Panc1 (cell line): ENCODE measurements at places on chromosomes 2 and 18.

- no peak for DNase-seq
Observed at GRCh38 chr2:144404586-144405314, 115.2 kb downstream of the ZEB2 start.

DNA sequence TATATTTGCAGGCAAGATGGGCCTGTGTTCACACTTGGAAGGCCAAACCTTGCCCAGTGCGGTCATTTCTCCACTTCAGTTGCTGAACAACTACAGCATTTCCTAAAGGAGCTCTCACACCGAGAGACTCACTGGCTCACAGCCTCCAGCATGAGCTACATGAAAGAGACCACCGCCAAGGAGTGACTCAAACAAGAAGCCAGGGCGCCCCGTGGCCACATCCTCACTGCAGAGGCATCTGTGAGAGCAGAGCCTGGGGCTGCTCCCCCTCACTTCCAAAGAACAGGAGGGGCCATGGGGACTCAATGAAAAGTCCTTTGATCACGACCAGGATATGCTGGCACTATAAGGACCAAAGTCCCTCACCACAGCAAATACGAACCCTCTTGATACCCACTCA, 50.0 kb downstream of the TMEM163 start:
- DNase-seq: no peak

GRCh38 chr2:156864753-156865152, 392.8 kb upstream of the GALNT5 start:
- DNase-seq: no peak

DNA sequence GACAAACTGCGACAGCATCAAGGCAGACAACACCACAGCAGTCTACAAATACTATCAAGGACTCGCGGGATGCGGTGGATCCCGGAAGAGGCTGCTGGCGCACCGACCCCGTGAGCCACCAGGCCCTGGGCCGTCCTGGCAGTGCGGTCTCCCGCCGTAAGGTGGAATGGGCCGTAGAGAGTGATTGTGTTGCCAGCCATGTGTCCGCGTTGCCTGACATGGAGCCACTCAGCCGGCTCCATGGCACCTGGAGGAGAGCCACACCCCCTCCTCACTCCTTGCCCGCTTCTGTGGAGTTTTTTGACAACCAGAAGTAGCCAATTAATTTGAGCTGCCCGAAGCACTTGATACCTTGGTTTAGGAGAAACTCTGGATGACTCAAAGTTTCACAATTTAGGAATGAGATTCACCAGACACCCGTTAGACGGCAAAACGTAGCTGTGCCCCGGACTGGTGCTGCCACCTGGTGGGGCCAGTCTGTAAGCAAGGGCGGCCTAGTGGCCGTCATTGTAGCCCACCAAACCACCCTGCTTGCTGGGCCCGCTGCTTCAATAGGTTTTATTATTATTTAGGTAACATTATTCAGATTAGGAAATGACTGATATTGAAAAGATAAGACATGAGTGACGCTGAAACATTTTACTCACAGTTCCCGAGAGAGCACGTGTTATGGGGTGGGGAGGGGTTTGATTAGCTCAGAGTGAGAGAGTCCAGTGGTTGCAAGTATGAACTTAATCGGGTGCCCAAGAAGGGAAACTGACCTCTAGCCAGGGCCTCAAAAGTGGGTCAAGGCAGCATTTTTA, 10.2 kb upstream of the IMP4 start:
- peak; percentile 68 for DNase-seq

- no peak for DNase-seq
Observed at GRCh38 chr2:179817181-179817841, 44.1 kb downstream of the ZNF385B start.

- no peak for DNase-seq
Observed at GRCh38 chr2:236954641-236955040, 131.0 kb upstream of the COPS8 start.

GRCh38 chr2:220081171-220081570, 453.7 kb downstream of the SLC4A3 start:
- no peak for DNase-seq

GRCh38 chr18:32701313-32701712, 71.5 kb downstream of the KLHL14 start:
- DNase-seq: no peak

DNA sequence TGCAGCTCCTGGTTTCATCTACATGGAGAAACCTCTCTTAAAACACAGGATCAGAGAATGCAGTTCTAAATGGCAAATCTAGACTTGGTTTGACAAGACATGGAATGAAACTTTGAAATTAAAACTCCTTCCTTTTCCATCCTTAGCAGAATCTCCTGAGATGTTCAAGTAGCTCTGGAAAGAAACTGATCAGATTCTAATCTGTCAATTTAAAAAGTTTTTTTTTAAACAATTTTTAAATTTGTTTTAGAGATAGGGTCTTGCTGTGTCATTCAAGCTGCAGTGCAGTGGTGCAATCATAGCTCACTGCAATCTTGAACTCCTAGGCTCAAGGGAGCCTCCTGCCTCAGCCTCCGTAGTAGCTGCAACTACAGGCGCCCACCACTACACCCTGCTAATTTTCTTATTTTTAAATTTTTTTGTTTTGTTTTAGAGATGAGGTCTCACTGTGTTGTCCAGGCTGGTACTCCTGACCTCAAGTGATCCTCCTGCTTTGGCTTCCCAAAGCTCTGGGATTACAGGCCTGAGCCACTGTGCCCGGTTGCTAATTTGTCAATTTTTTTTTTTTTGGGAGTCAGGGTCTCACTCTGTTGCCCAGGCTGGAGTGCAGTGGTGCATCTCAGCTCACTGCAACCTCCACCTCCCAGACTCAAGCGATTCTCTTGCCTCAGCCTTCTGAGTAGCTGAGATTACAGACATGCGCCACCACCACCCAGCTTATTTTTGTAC, 216.7 kb downstream of the TGIF1 start:
- DNase-seq: no peak

GRCh38 chr2:691821-692761, 14.9 kb upstream of the TMEM18 start:
- DNase-seq: no peak

- DNase-seq: no peak
Observed at GRCh38 chr2:115910270-115910669, 1467.8 kb downstream of the DPP10 start.

GRCh38 chr2:157838442-157839161, 37.5 kb downstream of the ACVR1 start:
- no peak for DNase-seq

DNA sequence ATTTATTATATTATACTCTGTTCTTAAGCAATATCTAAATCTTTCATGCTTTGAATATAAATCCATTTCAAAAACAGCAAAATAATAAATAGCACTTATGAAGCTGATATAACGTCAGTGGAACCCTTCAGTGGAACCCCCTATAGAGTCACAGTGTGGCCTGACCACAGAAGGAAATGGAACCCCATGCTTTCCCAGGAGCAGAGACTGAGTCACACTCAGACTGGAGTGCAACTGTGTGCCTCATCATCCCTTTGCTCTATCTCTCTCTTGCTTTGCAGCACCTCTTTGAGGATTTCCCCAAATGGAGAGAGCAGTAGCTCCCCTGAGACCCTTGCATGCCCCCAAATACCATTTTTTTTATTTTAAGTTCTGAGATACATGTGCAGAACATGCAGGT, 13.1 kb downstream of the NXPH2 start:
- DNase-seq: no peak

- no peak for DNase-seq
Observed at GRCh38 chr2:21404827-21405625, 281.3 kb downstream of the TDRD15 start.

DNA sequence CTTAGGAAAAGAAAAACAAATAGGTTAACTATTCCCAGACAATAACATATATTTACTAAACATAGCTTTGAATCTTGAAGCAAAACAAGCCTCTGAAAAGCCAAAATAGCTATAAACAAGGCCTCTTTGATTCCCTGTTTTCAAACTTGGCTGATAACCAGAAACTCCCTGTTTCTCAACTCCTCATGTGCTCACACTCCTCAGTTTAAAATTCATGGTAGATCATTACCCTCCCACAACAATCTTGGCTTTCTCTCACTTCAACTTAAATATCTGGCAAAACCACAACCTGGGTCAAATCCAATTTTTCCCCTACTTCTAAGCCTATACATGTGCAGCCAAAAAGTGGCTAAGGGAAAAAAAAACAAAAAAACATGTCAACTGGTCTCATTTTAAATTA, 15.6 kb downstream of the SUCLG1 start:
- DNase-seq: no peak
